ENCODE measurements at places on chromosomes 11 and 22.

- no peak for DNase-seq
Observed at GRCh38 chr11:86515297-86516094, 140.8 kb downstream of the CCDC81 start.

- DNase-seq = no peak
Observed at GRCh38 chr11:7520981-7521487, 7.2 kb downstream of the PPFIBP2 start.

GRCh38 chr22:41925783-41926460, 684 bp downstream of the TNFRSF13C start:
- peak; percentile 78 for DNase-seq

DNA sequence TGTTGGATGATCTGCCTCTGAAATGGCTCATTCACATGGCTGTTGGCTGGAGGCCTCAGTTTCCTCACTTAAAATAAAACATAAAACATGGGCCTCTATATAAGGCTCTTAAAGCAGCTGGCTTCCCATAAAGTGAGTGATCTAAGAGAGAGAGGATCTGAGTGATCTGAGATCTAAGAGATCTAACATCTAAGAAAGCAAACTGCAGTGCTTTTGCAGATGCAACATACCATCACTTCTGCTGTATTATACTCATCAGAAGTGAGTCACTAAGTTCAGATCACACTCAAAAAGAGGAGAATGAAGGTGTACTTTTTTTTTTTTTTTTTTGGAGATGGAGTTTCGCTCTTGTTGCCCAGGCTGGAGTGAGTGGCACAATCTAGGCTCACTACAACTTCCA, 18.1 kb upstream of the HSPA8 start:
- no peak for DNase-seq

DNA sequence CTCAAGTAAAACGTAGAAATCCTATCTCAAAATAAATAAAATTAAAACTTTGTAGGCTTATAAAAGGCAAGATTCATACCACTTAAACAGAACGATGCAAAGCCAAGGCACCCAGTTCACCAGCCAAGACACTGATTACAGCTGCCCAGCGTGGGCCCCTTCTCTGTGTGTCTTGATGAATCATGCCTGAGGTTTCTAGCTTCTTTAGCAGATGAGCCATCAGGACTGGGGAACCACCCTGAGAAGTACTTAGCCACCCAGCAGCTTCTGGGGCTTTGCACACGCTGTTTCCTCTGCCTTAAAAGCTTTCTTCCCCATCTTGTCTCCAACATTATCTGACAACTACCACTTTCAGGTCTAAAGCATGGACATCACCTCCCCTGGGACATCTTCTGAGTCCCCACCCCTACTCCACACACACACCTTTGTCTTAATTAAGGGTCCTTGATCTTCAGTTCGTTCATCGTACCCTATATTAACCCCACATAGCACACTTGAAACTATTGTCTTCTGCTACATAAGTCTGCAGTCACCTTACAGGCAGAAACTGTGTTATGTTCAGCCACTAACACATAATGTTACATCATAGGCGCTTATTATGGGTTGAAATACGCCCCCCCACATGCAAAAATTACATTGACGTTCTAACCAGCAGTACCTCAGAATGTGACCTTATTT, 8.7 kb upstream of the LAYN start:
- peak; percentile 58 for DNase-seq

- DNase-seq = no peak
Observed at GRCh38 chr11:44571871-44572270, 6.4 kb downstream of the CD82 start.

- no peak for DNase-seq
Observed at GRCh38 chr11:57279116-57279515, 42.1 kb upstream of the APLNR start.

GRCh38 chr11:91194546-91194945, 971.7 kb upstream of the CHORDC1 start:
- DNase-seq = no peak

DNA sequence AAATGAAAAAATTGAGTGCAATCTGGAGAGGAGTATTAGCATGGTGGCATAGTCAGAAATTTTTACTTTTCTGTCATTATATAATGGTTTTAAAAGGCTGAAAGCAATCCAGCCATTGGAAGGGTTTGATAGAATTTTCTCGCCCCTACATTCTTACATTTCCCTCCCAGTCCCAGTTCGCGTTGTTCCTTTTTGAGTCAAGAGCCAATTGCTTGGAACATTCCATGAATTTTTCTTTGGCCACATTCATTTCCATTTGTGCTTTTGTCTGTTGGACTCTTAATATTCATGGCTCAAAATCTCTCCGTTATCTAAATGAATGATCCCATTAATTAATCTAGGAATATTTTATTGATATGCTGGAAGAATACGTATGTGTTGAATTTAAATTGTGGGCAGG, 66.0 kb downstream of the GRK3 start:
- DNase-seq = no peak

DNA sequence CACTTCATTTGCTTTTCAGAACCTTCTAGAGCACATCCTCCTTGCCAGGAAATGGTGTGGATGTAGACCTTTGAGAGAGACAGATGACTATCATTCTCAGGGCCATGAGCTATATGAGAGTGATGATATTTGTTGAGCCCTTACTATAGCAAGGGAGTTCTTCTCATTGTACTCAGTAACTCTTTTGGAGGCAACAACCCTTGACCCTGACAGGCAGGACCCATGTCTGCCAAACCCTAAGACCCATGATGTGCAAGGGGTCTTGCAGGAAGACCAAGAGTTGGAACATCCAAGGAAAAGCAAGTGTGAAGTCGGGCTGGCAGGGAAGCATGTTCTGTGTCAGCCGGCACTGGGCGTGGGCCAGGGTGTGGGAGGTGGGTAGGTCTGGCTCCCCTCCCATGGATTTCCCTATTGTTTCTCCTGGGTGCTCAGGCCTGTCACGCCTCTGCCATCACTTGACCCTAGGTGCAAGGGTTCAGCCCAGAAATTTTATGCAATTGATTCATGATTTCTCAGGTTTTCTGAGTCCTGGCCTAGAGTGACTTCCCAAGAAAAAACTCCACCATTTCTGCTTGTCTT, 1.2 kb downstream of the FOLR3 start:
- DNase-seq = no peak

GRCh38 chr11:44637487-44637886, 72.0 kb downstream of the CD82 start:
- DNase-seq = no peak

GRCh38 chr11:45772986-45773785, 31.8 kb upstream of the SLC35C1 start:
- DNase-seq = no peak

Data from stimulated activated CD4-positive, alpha-beta T cell treated with anti-CD3 and anti-CD28 coated beads, Interleukin-4, amount 100 ng/mL, for 4 hours (primary cell).